ENCODE measurements at places on chromosomes 5 and 9. TPM values are rescaled to one million over a fixed set of nuclear protein-coding genes. Genes with fewer than 3 reads are reported as not detected.

DNA sequence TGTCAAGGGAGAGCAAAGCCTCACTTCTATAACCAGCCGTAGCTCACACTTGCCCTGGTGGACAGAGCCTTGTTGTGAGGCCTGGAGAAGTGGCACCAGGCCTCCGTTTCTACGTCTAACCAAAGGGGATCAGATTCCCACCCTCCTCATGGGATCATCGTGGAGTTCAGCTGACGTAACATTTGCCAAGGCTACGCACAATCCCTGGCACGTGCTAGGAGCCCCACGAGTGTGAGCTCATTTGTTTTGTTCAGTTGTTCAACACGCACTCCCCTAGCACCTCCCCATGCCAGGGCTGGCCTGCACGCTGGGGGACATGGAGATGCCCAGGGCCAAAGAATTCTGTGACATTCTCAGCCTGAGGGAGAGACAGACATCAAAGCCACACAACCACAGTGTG lies 23.1 kb downstream of the ADGRD2 start:
- no peaks in the 10 kb centered on the region for H3K4me1 ChIP-seq
- H3K27ac ChIP-seq, result no peak overlapping the region
- peak; percentile 25 for DNase-seq

DNA sequence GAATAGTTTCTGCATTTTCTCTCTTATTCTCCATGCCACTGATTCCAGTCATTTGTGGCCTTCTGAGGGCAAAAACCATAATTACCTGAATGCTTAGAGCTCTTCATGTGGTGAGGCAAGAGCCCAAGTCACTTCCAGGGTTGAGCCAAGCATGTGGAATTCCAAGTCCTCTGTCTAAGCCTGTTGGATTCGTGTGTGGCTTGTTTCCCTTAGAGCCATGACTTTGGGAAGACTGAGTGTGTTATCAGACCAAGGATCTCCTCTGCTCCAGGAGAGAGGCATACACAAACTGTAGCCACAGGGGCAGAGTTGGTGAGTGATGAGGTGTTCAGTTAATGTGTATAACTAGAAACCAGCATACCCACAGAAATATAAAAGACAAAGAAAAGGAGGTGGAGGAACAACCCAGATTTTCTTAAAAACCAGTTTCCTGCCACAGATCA lies 27.1 kb downstream of the SLC22A5 start:
- H3K36me3 ChIP-seq, result peaks cover 8% of the 10 kb centered on the region
- no peak overlapping the region for H3K4me3 ChIP-seq
- no peaks in the 10 kb centered on the region for H3K27me3 ChIP-seq

MARCOL gene
- total RNA-seq, result not detected

LECT2 gene
- total RNA-seq, result not detected

DNA sequence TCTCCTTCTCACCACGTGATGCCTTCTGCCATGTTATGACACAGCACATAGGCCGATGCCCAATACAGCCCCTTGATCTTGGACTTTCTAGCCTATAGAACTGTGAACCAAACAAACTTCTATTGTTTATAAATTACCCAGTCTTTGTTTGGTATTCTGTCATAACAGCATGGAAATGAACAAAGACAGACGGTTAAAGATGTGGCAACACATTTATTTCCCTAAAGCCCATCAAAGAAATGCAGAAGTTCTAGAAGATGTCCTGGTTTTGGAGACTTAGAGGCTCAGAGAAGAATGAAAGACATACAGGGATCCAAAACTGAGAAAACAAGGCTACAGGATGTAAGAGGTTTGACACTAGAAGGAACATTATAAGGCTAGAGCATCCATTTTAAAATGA lies 600.8 kb upstream of the DAB2 start:
- no peak overlapping the region for H3K27ac ChIP-seq
- H3K4me3 ChIP-seq, result no peak overlapping the region
- H3K36me3 ChIP-seq, result no peaks in the 10 kb centered on the region
- DNase-seq, result no peak
- no peaks in the 10 kb centered on the region for H3K4me1 ChIP-seq

DNA sequence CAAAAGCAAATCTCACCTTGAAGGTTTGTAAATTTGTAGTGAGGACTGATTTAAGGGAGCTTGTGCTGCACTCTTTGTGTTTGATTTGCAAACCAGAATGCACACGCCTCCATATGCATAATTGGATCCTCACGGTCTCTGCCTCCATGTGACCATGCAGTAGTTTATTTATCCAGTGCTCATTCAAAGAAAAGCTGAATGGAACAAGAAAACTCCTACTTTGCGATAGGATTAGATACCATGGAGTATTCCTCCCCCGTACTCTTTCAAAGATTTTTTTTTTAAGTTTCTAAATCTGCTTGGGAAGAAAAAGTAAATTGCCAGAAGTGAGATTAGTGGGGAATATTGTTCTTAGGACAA lies 290.4 kb upstream of the TUT7 start:
- H3K36me3 ChIP-seq, result no peaks in the 10 kb centered on the region
- no peak overlapping the region for H3K4me3 ChIP-seq
- no peak for DNase-seq

CSF1R gene
- total RNA-seq, result 4.2 TPM

GRCh38 chr5:15365070-15365469 lies 134.9 kb upstream of the FBXL7 start:
- no peaks in the 10 kb centered on the region for H3K27me3 ChIP-seq
- no peaks in the 10 kb centered on the region for H3K36me3 ChIP-seq
- H3K27ac ChIP-seq, result no peak overlapping the region
- no peak overlapping the region for H3K4me3 ChIP-seq
- no peak for DNase-seq
- H3K4me1 ChIP-seq, result no peaks in the 10 kb centered on the region

KCNV2 gene
- total RNA-seq, result not detected

DNA sequence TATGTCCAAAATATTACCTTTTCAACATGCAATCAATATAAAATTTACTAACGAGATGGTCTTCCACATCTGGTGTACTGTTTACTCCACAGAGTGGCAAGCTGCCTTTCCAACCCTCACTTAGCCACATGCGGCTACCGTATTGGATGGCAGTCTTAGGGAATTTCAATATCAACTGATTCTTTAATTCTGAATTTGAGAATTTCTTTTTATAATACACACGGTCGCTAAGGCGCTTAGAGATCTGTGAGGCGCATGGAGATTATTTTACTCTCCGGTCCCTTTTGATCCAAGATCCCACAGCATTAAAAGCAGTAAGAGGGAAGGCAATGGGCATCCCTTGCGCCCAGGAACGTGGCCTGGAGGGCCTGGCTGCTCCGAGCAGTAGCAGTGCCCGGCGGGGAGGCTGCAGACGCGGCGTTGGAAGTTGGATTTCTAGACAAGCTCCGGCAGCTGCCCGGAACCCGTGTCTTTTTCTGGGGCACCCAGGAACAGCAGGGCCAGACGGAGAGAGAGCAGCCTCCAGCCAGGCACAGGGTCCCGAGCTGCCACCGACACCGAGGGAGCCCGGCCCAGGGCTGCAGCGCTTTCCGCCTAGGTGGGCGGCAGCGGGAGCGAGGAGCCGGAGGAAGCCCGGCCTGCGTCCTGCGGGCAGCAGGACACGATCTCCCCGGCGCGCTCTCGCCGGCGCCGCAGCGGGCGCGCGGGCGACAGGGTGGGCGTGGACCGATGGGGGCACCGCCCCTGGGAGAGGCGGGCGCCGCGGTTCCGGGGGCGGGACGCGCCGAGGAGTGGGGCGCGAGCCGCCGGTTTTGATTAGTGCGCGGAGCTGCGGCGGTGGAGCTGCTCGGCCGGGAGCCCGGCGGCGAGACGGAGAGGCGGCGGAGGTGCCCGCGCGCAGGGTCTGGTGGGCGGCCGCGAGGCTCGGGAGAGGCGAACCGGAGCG lies at the start of gene UGCG:
UGCG (plus strand) TSS at position 819 of the 946 bp plus-strand sequence. CDS start 402 bp downstream, outside the sequence.
- H3K36me3 ChIP-seq, result no peaks in the 10 kb centered on the region
- peaks cover 37% of the 10 kb centered on the region for H3K4me1 ChIP-seq
- no peaks in the 10 kb centered on the region for H3K27me3 ChIP-seq
- peak; percentile 89 for DNase-seq
- peak within 1 kb of the TSS; percentile 92 for H3K27ac ChIP-seq
- peak within 1 kb of the TSS; percentile 95 for H3K4me3 ChIP-seq

CD274 gene
- total RNA-seq, result 4.6 TPM

DNA sequence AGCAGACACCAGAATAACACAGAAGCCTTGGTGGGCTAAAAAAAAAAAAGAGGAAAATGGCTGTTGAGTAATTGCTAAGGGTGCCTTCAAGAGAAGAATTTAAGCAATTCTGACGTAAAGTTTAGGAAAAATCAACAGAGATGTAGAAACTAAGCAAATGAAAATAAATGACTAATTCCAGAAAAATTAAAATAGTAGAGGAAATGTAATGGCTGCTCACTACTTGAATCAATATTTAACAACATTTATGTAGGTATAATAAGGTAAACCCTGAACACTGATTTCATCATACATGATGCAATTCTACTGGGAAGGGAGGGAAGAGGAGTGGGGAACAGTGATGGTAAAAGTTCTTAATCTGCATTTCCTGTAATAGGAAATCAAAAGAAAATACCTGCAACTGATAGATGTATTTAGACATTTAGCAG lies 41.4 kb downstream of the PUM3 start:
- no peak for DNase-seq
- no peak overlapping the region for H3K27ac ChIP-seq
- H3K36me3 ChIP-seq, result peaks cover 91% of the 10 kb centered on the region
- peaks cover 7% of the 10 kb centered on the region for H3K4me1 ChIP-seq

DNA sequence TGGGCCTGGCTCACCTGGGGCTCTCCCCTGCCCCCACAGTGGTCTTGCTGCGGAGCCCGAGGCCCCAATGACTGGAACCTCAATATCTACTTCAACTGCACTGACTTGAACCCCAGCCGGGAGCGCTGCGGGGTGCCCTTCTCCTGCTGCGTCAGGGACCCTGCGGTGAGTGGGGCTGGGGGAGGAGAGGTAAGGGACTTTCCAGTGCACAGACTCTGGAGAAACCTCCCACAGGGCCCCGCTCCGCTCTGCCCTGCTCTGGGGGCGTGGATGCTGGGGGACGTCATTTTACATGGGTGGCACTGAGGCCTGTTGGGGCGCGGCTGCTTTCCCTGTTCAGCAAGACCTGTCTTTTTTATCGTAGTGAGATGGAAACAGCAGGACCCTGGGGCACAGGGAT lies 7.6 kb downstream of the TSPAN17 start:
- no peaks in the 10 kb centered on the region for H3K27me3 ChIP-seq
- H3K4me1 ChIP-seq, result peaks cover 4% of the 10 kb centered on the region
- H3K4me3 ChIP-seq, result no peak overlapping the region
- no peak for DNase-seq

SGCD gene
- total RNA-seq, result 51.5 TPM

DNA sequence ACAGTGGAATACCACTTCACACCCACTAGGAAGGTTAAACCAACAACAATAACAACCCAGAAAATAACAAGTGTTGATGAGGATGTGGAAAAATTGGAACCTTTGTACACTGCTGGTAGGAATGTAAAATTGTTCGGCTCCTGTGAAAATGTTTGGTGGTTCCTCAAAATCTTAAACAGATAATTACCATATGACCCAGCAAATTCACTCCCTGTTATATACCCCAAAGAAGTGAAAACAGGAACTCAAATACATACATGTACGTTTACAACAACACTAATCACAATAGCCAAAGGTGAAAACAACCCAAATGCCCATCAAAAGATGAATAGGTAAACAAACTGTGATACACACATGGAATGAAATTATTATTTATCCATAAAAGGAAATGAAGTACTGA lies 178.5 kb upstream of the PHYKPL start:
- no peak overlapping the region for H3K4me3 ChIP-seq
- DNase-seq, result no peak
- H3K4me1 ChIP-seq, result no peaks in the 10 kb centered on the region
- no peaks in the 10 kb centered on the region for H3K27me3 ChIP-seq
- no peak overlapping the region for H3K27ac ChIP-seq

DNA sequence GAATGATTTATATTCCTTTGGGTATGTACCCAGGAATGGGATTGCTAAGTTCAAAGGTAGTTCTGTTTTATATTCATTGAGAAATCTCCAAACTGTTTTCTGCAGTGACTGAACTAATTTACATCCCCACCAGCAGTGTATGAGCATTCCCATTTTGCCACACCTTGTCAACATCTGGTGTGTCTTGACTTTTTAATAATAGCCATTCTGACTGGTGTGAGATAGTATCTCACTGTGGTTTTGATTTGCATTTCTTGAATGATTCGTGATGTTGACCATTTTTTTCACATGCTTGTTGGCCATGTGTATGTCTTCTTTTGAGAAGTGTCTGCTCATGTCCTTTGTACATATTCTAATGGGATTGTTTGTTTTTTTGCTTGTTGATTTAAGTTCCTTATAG lies 421.5 kb downstream of the KIAA0825 start:
- H3K27ac ChIP-seq, result no peak overlapping the region
- H3K4me3 ChIP-seq, result no peak overlapping the region
- no peaks in the 10 kb centered on the region for H3K4me1 ChIP-seq
- H3K27me3 ChIP-seq, result no peaks in the 10 kb centered on the region
- H3K36me3 ChIP-seq, result no peaks in the 10 kb centered on the region
- no peak for DNase-seq

CDX1 gene
- not detected for total RNA-seq

- no peaks in the 10 kb centered on the region for H3K36me3 ChIP-seq
- DNase-seq, result no peak
- H3K27me3 ChIP-seq, result no peaks in the 10 kb centered on the region
Measured at GRCh38 chr5:125826214-125826613, 597.0 kb upstream of the GRAMD2B start.

GRCh38 chr5:8633696-8634095 lies 764.7 kb downstream of the MTRR start:
- H3K27ac ChIP-seq, result no peak overlapping the region
- no peaks in the 10 kb centered on the region for H3K36me3 ChIP-seq
- no peaks in the 10 kb centered on the region for H3K27me3 ChIP-seq
- no peak for DNase-seq
- H3K4me1 ChIP-seq, result no peaks in the 10 kb centered on the region

BRD9 gene
- total RNA-seq, result 22.1 TPM

TCF7 gene
- total RNA-seq, result 1.1 TPM

Data from psoas muscle (tissue), 8 donors.